ENCODE measurements at places on chromosomes 1 and 21. TPM values are rescaled to one million over a fixed set of nuclear protein-coding genes. Genes with fewer than 3 reads are reported as not detected.
A peak's percentile ranks its signal among the peaks of the same experiment; 100 is the strongest.

DNA sequence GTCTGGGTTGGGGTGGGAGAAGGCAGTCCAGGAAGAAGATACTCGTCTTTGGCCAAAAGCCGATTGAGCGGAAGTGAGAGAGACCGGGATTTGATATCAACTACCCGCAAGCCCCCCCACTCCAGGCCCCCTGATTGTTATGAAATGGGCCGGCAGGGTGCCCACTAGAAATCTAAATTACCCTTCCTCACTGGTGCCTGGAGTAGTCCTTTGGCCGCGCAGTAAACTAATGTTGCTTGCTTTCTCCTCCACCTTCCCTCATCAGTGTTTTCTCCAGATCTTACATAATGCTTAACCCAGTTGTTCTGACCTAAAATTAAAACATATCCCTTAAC, 119.2 kb upstream of the BARHL2 start:
- no peak for DNase-seq

- DNase-seq, result no peak
These were observed 47.7 kb downstream of the NOS1AP start for GRCh38 chr1:162117039-162117774.

DNA sequence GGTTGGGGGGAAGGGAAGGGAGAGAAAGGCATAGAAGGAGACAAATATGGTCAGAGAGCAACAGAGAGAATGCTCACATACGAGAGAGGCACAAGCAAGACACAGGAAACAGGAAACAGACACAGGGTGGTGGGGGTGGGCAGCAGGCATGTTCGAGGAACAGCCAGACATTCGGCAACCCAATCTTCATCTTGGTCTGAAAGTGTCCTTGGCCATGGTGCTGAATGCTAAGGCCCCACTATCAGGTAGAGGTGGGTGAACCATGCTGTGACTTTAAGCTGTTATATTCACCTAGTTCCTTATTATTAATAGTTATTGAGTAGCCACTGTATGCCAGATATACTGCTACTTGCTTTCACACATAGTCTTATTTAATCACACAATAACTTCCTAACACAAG, 109.2 kb downstream of the DDX20 start:
- peak; percentile 18 for DNase-seq

ADAMTS1 gene
- 23.0 TPM for total RNA-seq

FLG2 gene
- not detected for total RNA-seq
